ENCODE measurements at places on chromosomes 5 and 9.

- no peak for DNase-seq
These were observed 222.7 kb downstream of the PBX3 start for GRCh38 chr9:125969868-125970267.

GRCh38 chr5:124628721-124629596, 117.5 kb downstream of the ZNF608 start:
- DNase-seq = peak; percentile 0

GRCh38 chr9:112548836-112549595, 62.4 kb downstream of the KIAA1958 start:
- no peak for DNase-seq

DNA sequence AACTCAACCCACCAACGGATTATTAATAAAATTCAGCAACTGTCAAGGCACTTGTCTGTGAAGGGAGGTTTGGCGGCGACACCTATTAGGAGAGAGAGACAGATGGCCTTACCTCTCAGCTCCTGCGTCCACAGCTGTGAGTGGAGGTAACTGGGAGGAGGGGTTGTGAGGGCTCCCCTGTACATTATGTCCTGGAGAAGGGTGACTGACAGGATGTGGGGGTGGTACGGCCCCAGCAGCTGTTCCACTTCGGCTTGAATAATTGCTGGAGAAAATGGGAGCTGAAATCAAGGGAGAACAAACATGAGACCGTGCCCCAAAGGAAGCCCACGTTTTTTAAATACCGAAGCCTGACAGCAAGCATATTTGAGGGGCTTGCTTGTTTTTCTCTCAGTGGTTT, 353.5 kb upstream of the RFX3 start:
- no peak for DNase-seq

- DNase-seq = no peak
These were observed 35.2 kb upstream of the SMU1 start for GRCh38 chr9:33111631-33112030.

- peak; percentile 12 for DNase-seq
These were observed 219.1 kb downstream of the C9orf50 start for GRCh38 chr9:129401623-129402370.

- no peak for DNase-seq
These were observed 161.4 kb upstream of the ZNF462 start for GRCh38 chr9:106701611-106702010.

DNA sequence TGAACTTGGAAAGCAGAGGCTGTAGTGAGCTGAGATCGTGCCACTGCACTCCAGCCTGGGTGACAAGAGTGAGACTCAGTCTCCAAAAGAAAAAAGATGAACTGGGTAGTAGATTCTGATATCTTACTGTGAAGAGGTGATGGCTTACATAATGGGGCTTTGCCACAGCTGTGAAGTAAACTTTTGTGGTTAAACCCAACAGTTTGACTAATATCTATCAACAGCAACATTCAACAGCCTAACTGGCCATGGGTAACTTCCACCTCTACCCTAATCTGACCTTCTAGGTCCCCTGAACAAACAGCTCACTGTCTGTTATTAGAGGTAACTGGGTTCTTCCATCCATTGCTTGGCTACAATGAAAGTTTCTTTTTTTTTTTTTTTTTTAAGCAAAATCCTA, 52.1 kb downstream of the TLE1 start:
- no peak for DNase-seq

DNA sequence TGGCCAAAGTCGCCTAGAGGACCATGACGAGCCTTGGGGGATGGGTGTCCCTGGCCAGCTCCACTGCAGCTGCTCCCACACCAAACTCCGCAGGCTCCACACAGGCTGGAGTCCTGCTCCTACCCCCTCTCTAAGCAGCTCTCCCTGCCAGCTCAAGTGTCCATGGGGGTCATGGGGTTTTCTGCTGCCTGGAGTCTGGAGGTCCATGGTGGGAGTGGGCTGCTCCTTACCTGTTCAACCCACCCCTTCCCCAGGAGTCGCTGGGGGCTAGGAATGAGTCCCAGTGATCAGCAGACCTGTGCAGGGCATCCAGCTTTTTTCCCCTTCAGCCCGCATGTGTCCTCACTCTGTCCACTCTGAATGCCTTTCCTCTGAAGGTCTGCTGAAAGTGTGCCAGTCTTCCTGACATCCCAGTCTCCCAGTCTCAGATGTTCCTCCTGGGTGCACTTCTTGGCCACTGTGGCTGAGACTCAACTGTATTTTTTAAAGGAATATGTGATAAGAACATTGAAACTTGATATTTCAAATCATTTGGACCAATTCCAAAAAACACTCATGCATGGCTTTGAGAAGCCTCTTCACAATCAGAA, 261.3 kb upstream of the ANKH start:
- no peak for DNase-seq

GRCh38 chr5:151896031-151896691, 28.5 kb downstream of the GLRA1 start:
- no peak for DNase-seq

- DNase-seq = no peak
These were observed 223.3 kb downstream of the DIRAS2 start for GRCh38 chr9:90419221-90419851.

DNA sequence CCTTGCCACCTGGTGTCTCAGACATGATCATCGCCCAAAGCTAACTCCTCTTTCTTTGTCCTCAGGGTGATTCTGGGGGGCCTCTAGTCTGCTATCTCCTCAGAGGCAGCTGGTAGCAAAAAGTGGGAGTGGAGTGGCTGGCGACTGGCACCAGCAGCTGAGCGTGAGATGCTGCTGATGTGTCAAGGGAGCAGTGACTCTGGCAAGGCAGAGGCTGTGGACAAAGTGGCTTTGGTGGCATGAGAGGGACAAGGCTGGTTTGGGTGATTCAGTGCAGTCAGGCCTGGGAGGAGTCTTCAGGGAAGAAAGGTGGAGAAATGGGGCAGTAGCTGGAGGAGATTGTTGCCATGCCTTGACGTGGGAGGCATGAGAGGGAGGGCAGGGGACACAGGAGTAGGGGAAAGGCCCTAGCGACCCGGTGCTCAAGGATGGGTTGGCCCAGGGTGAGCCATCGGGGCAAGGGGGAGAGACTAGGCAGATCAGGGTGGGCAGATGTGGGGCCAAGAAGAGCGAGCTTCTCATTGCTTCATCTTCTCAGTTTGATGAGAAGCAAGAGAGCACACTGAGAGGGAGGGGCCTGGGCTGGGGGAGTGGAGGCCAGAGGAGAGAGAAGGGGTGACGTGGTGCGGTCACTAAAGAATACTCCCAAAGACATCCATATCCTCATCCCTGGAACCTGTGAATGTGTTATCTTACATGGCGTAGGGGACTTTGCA, 64.2 kb upstream of the SPTLC1 start:
- no peak for DNase-seq

- DNase-seq = no peak
These were observed 118.6 kb upstream of the HAPLN1 start for GRCh38 chr5:83839256-83839655.
